Activated CD4-positive, alpha-beta T cell treated with anti-CD3 and anti-CD28 coated beads, Interleukin-2, amount 50 U/mL, for 16 hours (primary cell): ENCODE measurements at places on chromosomes 6 and 20.

DNA sequence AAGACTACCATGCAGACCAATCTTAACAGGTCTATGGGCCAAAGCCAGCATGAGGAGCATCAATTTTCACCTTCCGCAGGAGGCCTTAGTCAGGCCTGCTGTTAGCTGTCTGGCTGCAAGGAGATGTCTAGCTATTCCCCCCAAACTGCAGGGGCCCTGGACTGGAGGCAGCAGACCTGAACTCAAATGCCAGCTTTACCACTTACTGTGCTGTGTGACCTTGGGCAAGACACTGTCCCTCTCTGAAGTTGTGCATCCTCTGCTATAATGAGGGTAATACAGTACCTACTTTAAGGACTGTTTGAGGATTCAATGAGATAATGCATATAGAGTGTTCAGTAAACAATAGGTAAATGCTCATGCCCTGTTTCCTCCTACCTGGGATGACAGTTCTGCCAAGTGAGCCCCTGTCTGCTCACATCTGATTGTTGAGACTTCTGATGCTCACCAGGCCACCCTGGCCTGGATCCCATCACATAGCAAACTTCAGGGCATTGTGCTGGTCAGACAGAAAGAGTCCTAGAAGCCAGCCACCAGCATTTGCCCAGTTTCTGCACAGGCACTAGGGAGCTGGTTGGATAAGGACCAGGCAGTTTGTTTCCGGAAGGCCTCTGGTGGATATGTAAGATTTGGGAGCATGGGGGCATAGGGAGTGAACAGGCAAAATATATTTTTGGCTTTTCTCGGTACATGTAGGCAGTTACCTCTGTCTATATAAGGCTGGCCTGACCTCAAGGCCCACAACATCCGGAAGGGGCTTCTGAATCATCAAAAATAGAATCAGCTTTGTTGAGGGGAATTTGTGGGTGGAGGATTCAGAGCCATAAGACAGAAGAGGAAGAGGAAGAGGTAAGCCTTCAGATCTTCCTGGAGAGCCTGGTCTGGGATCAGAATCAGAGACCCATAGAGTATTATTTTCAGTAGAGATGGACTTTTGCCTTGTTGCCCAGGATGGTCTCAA, 2.3 kb upstream of the OCSTAMP start:
- peak; percentile 87 for DNase-seq

DNA sequence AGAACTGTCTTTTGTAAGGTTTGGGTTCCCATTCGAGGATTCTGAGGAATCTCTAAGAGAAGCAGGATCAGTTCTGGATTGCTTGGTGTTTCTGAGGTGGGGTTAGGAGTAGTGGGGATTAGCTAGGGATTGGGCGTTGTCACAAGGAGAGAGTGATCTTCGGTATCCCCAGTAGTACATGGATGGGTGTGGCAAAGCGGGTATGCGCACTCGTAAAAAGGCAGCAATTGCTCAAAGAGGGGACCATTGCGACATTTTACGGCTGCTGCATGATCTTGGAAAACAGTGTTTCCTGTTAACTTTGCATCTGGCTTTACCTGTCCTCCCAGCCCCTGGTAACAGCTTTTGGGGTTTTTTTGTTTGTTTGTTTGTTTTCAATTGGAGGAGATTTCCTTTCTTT, 9.7 kb upstream of the ZSCAN9 start:
- no peak for DNase-seq

GRCh38 chr6:149311766-149312165, 5.7 kb upstream of the TAB2 start:
- DNase-seq = no peak

DNA sequence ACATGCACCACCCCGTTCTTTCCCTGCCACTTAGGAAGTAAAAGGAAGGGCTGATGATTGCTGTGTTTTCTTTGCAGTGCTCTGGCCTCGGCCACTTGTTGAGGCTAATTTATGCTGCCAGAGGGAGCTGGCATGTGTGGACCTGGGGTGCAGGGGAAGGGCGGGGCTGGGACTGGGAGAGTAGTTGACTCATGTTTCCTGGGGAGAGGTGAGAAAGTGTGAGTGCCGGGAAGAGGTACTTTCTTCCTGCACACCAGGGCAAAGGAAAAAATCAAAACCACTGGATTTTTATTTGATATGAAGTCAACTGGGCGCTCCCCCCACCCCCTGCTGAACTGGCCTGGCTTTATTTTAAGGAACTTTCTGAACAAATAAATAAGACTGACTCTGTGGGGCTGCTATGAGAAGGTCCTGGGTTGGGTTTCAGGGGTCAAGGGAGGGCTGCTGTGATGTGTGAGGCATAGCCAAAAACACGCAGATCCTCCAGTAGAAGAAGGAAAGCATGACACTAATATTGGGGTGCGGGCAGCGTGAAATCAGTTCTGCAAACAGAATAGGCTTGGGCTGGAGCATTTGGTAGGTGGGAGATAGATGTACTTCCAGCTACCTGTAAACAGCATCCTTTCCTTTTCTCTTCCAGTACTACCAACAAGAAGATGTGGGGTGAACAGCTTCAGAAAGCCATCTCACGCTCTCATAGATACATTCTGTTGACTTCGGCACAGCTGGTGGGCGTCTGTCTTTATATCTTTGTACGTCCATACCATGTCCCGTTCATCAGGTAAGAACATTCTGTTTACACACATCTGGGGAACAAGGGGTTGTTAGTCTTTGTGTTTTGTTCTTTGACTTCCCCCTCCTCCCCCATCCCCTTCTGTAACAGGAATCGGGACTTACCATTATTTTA, 87.5 kb downstream of the SYNJ2 start:
- peak; percentile 58 for DNase-seq

DNA sequence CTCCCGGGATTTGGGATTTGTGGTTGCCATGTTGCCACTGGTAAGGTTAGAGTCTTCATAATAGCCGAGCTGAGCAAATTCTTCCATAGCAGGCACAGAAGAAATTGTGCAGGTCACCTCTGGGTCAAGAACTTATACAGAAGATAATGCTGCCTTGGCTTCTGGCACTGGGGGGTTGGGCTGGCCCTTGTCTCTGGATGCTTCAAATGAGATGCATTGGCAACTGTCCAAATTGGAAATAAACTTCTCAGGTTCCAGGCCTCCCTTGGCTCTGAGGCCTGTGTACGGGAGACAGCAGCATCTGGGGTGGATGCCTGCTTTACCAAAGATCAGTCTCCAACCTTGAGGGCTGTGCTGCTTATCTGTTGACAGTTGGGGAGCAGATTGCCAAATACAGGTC, 26.2 kb downstream of the MYO6 start:
- no peak for DNase-seq

- no peak for DNase-seq
Measured at GRCh38 chr20:43919686-43920403, 5.2 kb downstream of the TOX2 start.

DNA sequence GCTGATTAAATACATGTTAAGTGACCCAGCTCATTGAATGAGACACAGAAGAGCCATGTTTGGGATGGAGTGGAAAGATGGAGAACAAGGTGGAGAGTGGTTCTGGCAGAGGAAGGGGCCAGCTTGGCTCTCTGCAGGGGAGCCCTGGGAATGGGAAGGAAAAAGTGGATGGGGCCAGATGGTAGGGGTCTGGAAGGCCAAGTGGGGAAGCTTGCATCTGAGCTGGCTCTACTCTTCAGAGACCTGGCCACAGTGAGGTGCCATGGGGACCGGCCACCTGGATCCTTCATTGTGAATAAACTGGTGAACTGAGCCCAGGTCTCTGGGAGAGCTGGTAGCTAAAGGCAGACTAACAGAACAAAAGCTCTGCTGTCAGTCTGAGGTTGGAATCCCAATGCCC, 48.9 kb upstream of the SIRPA start:
- DNase-seq = no peak

DNA sequence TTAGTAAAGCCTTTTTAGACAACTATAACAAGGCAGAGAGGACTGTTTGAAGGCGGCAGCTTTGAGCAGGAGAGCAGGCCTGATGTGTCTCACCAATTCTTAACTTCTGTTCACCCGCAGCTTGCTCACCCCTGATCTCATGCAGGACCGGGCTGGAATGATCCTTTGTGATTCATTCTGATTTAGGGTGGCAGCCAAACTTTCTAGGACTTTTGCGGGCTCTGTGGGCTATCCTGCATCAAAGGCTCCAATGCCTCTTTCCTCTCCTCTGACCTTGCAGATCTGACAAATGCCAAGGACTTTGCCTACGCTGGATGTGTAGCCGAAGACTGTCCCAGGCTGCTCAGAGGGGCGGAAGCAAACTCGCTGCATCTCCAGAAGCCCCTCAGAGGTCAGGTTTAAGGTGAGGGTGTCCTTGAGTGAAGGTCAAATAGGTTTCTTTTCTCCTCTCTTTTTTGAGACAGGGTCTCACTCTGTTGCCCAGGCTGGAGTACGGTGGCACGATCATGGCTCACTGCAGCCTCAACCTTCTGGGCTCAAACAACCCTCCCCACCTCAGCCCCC, 72.3 kb downstream of the VEGFA start:
- DNase-seq = no peak

GRCh38 chr20:46144432-46145025, 26.4 kb downstream of the CD40 start:
- no peak for DNase-seq

GRCh38 chr6:113684382-113684901, 172.7 kb upstream of the MARCKS start:
- no peak for DNase-seq

DNA sequence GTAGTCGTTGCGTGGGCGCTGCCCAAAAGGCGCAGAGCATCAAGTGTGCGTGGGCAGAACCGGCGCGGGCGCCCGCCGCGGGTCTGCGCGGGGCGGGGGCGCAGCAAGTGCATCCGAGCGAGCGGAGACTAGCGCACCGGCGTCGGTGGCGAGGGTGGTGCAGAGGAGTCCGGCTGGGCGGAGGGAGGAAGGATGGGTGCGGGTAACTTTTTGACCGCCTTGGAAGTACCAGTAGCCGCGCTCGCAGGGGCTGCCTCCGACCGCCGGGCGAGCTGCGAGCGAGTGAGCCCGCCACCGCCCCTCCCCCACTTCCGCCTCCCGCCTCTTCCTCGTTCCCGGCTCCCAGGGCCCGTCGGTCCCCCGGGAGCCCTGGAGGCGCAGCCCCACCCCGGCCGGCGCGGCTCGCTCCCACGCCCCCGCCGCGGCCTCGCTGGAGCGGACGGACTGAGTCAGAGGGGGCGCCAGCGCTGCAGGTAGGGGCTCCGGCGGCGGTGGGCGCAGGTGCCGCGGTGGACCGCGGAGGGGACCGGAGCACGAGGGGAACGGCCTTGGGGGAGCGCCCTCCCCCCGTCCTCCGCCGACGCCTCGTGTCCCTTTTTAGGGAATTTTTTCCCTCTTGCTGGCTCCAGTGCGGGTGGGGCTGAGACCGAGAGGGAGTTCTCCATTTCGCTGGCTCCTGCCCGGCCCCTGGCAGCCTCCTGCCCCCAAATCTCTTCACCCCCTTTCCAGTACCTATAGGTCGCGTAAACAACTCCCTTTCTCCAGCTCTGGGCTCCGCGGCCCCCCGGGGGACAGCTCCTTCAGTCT, 1.6 kb upstream of the DBNDD2 start:
- peak; percentile 24 for DNase-seq

GRCh38 chr20:37914672-37915433, 11.9 kb downstream of the VSTM2L start:
- DNase-seq = no peak

GRCh38 chr6:168116438-168116974, 37.5 kb upstream of the FRMD1 start:
- DNase-seq = no peak

- peak; percentile 10 for DNase-seq
Measured at GRCh38 chr6:46217671-46218131, 46.9 kb upstream of the ENPP5 start.

- no peak for DNase-seq
Measured at GRCh38 chr20:4216142-4216735, 200.9 kb upstream of the RNF24 start.

DNA sequence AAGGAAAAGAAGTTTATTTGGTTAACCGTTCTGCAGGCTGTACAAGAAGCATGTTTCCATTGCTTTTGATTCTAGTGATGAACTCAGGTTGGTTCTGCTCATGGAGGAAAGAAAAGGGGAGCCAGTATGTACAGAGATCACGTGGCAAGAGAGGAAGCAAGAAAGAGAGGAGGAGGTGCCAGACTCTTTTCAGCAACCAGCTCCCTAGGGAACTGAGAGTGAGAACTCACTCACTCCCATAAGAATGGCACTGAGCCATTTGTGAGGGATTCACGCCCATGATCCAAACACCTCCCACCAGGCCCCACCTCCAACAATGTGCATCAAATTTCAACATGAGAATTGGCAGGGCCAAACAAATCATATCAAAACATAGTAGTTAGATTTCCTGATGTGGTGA, 649.1 kb downstream of the EPM2A start:
- no peak for DNase-seq

DNA sequence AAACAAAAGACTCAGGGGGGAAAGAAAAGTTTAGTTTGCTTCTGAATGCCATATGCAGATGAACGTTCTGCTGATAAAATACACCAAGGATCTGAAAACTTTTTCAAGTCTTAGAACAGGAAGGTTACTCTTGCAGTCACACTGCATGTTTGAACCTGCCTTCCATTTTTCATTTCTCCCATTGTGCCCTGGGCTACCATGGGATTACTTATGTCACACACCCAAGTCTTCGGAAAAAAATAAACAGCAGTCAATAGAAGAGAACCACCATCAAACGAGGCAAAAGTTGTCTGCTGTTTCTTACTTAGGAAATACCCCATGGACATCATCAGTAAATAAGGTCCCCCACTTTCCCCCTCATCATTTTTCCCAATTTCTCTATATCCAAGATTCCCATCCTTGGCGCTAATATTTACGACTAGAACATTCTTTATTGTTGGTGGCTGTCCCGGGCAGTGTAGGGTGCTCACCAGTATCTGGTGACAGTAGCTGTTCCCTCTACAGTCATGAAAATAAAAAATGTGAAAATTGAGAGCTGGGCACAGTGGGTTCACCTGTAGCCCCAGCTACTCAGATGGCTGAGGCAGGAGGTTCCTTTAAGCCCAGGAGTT, 202.5 kb downstream of the BCAS1 start:
- DNase-seq = no peak

DNA sequence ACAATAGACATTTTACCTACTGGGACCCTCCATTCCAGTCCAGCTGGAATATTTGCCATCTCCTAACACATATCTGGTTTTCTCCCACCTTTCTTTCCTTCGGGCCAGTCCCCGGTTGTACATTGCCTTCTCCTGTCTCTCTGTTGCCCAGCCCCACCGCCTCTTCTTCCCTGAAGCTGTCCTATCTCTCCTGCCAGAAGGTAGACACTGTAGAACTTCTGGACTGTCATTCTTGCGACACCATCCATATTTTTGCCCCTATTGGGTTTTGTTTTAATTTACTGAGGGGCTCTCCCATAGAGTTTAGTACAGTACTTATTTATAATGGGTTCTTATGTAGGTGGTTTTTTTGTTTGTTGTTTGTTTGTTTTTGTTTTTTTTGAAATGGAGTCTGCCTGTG, 4.9 kb downstream of the PTK7 start:
- no peak for DNase-seq

GRCh38 chr6:12844284-12845223, 128.0 kb downstream of the PHACTR1 start:
- peak; percentile 23 for DNase-seq

GRCh38 chr6:33305052-33305451, 6.3 kb upstream of the RGL2 start:
- no peak for DNase-seq

GRCh38 chr6:70709826-70710225, 42.1 kb downstream of the SMAP1 start:
- DNase-seq = no peak
